ENCODE measurements at places on chromosomes 5 and 9. TPM values are rescaled to one million over a fixed set of nuclear protein-coding genes. Genes with fewer than 3 reads are reported as not detected.

DNA sequence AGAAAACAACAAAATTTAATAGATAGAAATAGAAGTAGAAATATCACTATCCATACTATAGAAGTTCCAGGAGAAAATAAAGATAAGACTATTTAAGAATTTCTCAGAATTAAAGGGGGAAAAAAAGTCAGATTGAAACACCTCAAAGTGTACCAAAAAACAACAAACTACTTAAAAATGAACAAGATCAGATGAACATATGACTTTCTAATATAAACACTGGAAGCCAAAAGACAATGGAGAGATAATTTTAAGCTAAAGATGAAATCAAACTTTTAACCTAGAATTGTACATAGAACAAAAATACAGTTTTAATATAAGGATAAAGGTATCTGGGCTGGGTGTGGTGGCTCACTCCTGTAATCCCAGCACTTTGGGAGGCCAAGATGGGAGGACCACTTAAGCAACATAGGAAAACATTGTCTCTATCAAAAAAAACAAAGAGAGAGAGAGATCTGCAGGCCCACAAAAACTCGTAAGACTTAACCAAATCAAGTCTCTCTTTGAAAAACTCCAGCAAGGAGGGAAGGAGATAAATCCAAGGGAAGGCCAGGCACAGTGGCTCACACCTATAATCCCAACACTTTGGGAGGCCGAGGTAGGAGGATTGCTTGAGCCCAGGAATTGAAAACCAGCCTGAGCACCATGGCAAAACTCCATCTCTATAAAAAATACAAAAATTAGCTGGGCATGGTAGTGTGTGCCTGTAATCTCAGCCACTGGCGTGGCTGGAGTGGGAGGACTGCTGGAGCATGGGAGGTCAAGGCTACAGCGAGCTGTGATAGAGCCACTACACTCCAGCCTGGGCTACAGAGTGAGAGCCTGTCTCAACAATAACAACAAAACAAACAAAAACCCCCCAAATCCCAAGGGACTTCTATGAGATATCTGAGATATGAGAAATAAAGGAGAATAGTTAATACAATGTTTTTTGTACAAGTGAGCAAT lies 32.4 kb downstream of the ABHD17B start:
- no peak for DNase-seq

The TCF7 gene
- total RNA-seq = 3.0 TPM

The NR6A1 gene
- 1.0 TPM for total RNA-seq

The FCN2 gene
- not detected for total RNA-seq

The DIMT1 gene
- total RNA-seq = 16.9 TPM

The SV2C gene
- 0.44 TPM for total RNA-seq

DNA sequence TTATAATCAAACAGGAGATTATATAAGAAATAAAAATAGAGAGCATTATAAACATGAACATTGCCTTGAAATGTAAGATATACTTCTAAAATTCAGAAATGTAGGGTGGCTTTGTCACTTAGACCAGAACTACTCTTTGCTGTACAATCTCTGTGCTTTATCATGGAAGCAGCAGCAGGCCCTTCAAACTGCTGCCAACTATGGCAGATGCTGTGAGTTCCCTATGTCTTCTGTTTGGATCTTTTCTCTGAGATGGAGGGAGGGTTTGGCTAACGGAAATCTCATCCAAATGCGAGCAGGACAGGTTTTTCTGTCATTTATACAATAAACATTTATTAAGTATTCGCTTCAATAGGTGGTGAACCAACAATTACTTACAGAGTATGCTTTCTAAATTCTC lies 34.8 kb upstream of the RICTOR start:
- no peak for DNase-seq

DNA sequence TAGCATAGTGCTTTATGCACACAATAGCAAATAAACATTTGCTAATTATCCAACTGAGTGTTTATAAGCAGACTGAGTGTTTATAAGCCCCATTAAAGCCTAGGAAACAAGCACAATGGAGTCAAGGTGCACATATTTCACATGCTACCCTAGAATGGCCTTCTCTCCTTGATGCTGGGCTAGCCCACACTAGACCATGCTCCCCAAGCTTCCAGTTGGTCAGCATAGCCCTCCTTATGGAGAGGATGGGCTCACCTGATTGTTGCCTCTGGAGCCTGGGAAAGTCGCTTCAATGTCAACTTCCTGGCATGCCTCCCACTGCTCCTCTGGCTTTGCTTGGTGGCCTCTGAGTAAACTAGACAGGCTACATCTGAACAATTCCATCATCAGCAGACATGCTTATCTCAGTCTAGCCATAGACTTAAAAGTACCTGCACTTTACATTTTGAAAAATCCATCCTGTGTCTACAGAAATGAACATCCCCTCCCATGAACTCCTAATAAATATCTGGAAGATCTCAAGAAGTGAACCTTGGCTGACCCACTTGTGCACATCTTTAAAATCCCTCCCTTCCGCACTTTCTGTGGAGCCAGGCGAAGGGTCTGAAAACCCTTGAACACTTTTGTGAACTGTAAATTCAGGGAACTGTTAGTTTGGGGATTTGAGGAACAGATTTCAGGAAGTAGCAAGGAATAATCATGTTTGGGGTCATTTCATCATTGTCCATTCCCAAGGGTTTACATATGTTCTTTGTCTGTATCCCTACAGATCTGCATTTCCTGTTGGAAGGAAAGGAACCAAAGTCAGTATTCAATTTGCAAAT lies 486.6 kb downstream of the ARHGEF28 start:
- DNase-seq = no peak

DNA sequence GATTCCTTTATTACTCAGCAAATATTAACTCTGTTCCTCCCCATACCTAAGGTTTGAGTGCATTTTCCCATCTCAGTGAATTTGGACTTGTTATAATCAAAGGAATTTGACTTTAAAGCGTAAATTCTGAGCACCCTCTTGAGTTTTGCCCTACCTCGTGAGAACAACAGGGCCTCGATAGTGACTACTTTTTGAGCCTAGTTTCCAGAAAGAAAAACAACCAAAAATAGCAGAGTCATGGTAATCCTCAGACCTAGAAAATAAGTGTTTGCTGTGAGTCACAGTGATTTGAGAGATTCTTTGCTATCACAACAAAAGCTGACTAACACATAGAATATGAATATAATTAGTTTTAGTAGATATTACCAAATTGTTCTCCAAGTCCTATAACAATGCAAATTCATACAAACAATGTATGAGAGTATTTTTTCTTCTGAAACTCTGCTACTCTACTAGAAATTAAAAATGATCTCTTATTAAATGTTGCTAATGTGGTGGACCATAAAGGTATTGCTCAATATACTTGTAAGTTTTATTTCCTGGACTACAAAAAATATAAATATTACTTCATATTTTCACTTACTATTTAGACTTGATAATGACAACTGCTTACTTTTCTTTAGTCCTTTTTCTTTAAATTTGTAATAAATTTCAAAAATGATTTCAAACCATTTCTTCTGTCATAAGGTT lies 759.7 kb downstream of the BRINP1 start:
- DNase-seq = no peak

DNA sequence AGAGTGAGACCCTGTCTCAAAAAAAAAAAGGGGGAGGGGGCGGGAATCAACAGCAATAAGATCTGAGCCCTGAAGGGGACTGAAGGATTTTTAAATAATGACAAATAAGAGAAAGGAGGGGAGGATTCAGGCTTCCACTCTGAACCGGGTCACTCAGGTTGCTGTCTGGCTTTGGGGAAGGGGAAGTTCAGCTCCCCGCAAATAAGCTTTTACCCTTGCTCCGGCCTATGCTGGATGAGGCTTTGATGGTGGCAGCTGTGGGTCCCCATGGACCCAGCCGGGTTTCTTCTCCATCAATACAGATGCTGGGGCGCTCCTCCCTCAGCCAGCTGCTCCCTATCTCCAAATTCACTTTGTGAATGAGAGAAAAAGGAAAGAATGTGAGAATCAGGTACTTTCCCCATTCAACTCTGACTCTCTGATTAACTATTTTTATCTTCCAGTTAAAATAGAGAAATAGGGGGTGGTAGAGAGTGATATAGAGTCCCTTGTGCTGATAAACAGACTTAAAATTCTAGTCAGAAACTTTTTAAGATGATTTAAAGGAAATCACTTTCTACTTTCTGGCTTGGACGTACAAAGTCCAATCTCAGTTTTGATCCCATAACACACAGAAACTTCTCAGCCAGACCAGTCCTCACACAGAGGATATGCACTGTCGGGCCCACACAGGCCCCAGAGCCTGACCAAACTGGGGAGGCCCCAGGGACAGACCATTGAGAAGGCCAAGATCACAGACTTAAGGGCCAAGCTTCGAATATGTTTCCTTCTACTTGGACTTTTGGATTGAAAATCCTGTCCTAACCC lies 39.6 kb downstream of the C5orf15 start:
- DNase-seq = no peak

The EPB41L4A gene
- 17.8 TPM for total RNA-seq

The ANKRD18A gene
- 2.6 TPM for total RNA-seq

The LPAR1 gene
- 12.4 TPM for total RNA-seq

The TYRP1 gene
- 74.1 TPM for total RNA-seq

DNA sequence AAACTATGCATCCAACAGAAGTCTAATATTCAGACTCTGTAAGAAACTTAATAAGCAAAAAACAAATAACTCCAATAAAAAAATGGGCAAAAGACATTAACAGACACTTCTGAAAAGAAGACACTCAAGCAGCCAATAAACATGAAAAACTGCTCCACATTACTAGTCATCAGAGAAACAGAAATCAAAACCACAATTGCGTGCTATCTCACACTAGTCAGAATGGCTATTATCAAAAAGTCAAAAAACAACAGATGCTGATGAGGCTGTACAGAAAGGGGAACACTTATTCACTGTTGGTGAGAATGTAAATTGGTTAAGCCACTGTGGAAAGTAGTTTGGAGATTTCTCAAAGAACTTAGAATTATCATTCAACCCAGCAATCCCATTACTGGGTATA lies 101.2 kb upstream of the TRIM32 start:
- no peak for DNase-seq

DNA sequence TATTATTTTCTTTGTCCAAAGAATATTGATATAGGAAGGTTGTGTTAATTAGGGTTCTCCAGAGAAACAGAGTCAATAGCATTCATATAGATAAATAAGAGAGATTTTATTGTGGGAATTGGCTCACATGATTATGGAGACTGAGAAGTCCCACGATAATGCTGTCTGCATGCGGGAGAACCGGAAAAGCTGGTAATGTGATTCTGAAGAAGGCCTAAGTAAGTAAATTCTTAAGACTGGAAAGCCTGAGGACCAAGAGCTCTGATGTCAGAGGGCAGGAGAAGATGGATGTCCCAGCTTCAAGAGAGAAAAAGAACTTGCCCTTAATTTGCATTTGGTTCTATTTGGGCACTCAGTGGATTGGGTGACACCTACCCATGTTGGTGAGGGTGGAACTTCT lies 307.4 kb upstream of the C9orf72 start:
- no peak for DNase-seq

The FOXD4 gene
- 0.11 TPM for total RNA-seq

GRCh38 chr9:655875-656274 lies 185.6 kb upstream of the DMRT1 start:
- DNase-seq = peak; percentile 93

The GPR150 gene
- total RNA-seq = 0.14 TPM

The SGTB gene
- total RNA-seq = 7.1 TPM

GRCh38 chr5:6718161-6718681 lies 5.0 kb downstream of the TENT4A start:
- DNase-seq = no peak

- no peak for DNase-seq
These were observed 7.7 kb downstream of the ZNF622 start for GRCh38 chr5:16457853-16458252.

The PKD2L2 gene
- 0.16 TPM for total RNA-seq

DNA sequence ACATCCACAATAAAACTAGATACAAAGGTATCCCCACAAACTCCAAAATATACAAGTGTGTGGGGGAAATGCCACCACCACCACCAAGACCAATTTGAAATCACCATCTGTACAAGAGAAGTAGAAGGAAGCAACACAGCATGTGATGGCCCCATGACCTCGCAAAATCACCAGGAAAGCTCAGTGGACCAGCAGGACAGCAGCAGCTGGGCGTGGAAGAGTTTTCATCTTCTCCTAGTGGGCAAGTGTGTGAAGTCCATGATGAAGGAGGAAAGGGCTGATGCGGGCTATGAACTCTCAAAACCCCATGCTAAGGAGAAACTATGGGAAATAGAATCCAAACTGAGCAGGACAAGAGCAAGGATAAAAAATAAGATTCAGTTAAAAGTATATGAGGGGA lies 58.1 kb downstream of the GOLPH3 start:
- no peak for DNase-seq

Measured in left ventricle myocardium inferior (tissue), 1 donor.